Fibroblast of skin of left quadriceps (primary cell): ENCODE measurements at places on chromosomes 7 and 10.

DNA sequence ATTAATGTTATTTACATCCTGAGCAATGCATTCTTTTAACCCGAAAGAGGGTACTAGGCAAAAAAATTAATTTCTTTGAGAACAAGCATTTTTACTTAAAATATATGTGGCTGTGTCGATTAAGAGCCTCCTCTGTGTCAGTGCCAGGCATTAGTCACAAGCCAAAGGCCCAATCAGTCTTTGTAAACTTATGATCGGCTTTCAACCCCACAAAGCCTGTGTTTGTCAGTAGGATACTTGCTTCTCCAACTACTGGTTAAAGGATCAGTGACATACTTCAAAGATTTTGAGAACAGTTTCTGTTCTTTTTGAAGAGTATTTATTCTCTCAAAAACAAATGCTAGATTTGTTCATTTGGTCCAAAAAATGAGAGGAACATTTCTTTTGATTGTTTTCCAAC lies 159.3 kb downstream of the NRCAM start:
- DNase-seq: no peak

- DNase-seq: no peak
These were observed 151.5 kb upstream of the AOAH start for GRCh38 chr7:36875794-36876193.

- DNase-seq: no peak
These were observed 591.1 kb downstream of the TNS3 start for GRCh38 chr7:46990761-46991160.

DNA sequence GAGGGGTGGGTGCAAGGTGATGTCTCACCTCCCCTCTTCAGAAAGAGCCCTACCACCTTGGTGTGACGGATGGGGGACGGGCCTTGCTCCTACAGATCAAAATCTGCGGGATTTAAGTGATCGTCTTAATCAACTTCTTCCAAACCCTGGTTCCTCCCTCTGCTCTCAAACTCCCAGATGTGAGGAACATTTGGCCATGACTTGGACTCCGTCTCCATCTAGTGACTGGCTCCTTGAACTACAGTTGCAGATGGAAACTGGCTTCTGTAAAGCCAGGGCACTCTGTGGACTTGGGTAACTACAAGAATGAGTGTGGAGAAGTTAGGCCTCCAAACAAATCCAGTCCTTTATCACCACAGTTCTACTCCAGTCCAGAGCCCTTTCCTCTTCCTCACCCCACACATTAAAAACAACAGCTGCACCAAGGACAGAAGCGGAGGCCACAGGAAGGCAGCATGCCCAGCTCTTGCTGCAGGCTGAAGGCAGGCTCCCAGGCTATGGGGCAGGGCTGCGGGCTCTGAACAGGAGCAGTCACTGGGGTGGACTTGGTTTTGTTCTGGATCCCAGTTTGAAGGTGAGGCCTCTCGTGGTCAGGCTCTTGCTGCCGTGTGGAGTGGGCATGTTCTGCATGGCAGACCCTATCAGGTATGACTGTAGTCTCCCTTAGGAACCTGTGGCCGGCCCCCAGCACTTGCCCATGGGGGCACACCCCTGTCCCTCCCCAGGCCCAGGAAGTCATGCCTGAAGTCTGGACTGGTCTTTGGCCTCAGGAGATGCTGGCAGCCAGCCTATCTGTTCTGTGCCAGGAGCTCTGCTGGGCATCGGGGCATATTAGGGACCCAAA lies 79.4 kb downstream of the VWC2 start:
- peak; percentile 13 for DNase-seq

- no peak for DNase-seq
These were observed 14.0 kb upstream of the SRI start for GRCh38 chr7:88233828-88234227.

DNA sequence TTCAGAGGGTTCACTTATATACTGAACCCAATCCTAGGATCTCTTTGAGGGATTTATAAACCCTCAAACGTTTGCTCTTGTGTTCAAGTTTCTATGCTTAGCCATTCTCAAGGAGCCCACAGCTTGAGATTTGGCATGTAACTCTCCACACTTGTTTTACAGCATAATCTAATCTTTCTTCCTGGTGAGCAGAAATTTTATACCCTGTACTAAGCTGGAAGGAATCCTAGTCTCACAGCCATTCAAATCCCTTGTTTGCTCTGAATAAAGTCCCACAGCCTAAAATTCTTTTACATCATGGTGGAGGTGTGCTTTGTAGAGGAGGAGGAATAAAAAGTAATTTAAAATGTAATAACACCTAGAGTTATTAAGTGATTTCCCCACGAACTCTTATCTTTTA lies 5.3 kb upstream of the AGR2 start:
- no peak for DNase-seq

- DNase-seq: no peak
These were observed 30.6 kb downstream of the TSPAN14 start for GRCh38 chr10:80484676-80485075.

DNA sequence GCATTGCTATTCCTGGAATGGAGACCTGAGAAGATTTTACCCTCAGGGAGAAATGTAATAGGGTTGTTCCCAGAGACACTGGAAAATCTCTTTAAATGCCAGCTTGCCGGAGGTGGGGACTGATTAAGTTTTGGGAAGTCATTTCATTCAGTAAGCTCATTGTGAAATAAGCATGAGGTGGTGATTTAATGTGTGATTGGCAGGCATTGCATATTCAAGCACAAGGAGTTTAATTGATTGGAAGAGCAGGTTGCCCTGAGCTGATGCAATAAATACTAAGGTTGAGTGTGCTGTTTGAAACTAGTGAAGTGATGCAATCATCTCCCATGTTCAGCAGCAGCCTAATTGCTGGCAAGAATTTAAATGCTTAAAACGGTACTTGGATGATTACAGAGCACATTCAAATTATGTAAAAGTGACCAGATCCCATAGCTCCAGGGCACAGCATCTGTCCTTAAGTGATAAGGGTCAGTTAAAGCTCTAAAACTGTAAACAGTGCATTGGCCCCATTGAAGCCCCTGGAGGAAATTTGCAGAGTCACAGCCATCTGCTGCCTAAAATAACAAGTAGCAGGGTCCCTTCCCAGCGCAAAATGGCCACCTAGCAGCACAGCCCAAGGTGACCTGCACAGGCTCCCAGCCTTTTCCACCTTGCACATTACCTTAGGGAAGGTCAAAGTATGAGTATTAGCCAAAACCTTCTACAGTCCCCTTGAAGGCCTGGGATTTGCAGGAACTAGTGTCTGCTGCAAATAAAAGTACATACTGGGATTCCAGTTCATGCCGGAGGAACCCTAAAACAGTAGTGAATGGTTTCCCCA lies 92.1 kb downstream of the CCDC71L start:
- peak; percentile 84 for DNase-seq

DNA sequence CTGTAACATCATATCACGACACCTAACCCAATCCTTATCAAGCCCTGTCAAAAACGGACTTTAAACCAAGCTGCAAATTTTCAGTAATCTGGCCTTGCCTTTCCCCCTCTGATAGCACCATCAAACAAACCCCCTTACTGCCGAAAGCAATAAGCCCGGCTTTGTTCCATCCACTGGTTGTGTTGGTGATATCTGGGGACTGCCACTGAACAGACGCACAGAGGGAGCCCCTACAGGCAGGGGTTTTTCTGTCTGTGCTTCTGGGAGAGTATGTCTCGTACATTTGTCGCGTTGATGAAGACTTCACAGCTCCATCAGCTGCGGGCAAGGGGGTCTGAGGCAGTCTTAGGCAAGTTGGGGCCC lies 550 bp upstream of the PLAU start:
- DNase-seq: no peak

- no peak for DNase-seq
These were observed 6.4 kb upstream of the JAZF1 start for GRCh38 chr7:28187012-28187411.

DNA sequence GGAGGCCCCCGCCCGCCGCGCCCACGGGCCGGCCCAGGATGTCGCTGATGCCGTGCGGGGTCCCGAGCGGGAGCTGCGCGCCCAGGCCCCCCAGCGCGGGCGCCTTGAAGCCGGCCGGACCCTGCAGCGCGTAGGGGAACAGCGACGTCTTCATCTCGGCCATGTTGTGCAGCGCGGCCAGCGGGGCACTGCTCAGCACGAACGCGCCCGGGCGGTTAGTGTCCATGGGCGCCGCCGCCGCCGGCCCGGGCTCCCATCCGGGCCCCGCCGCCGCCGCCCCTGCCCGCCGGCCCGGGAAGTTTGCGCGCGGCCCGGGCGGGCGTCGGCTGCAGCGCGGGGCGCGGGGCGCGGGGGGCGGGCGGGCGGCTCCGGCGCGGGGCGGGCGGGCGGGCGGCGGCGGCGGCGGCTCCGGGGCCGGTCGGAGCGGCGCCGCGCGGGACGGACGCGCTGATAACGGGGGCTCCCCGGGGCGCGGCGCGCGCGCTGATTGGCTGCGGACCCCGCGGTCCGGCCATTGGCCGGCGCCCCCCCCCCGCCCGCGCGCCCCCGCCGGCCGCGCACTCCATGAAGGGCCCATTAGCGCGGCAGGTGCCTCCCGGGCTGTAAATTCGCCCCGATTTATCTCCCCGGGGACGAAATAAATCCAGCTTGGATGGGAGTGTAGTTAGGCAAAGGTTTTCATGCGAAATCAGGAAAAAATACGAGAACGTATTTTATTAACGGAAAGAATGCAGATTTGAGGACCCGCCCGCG lies at the start of gene NKX6-2:
NKX6-2 (minus strand) TSS at position 425 of the 753 bp plus-strand sequence; CDS start at position 226, 199 bp downstream.
- no peak for DNase-seq

DNA sequence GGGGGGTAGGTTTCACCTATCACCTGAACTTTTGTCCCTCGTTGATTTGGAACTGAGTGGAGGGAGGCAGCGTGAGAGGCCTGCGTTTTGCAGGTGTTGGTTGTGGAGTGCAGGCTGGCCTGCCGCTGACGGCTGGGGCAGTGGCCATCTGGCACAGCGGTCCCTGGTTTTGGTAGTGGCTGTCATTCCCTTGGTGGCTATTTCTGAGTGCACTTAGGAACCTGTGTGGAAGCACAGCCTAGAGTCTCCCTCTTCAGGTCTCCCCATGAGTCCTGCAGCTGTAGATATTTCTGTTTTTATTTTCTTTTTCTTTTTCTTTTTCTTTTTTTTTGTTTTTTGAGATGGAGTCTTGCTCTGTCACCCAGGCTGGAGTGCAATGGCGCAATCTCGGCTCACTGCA lies 129.2 kb downstream of the CUL2 start:
- DNase-seq: no peak

DNA sequence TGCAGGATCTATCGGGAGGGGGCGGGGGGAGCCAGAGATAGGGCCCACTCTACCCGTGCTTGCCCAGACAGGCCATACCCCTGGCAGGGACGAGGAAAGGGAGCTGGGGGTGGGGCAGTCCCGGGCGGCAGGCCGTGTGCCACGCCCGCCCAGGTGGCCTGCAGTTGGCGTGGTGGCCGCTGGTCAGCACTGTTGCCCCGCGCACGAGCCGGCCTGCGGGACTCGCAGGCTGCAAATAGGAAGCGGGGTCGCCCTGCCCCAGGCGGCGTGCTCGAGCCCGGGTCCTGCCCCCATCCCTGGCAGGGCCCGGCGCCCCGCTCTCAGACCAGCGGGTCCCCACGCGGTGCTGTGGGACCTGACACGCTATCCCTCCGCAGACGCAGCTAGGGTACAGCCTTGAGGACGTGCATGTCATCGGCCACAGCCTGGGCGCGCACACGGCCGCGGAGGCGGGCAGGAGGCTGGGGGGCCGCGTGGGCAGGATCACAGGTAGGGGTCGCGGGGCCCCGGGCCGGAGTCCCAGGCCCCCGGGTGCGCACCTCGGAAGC lies 6.7 kb downstream of the PNLIPRP2 start:
- no peak for DNase-seq

- DNase-seq: no peak
These were observed 48.3 kb downstream of the PDGFA start for GRCh38 chr7:471191-471865.

DNA sequence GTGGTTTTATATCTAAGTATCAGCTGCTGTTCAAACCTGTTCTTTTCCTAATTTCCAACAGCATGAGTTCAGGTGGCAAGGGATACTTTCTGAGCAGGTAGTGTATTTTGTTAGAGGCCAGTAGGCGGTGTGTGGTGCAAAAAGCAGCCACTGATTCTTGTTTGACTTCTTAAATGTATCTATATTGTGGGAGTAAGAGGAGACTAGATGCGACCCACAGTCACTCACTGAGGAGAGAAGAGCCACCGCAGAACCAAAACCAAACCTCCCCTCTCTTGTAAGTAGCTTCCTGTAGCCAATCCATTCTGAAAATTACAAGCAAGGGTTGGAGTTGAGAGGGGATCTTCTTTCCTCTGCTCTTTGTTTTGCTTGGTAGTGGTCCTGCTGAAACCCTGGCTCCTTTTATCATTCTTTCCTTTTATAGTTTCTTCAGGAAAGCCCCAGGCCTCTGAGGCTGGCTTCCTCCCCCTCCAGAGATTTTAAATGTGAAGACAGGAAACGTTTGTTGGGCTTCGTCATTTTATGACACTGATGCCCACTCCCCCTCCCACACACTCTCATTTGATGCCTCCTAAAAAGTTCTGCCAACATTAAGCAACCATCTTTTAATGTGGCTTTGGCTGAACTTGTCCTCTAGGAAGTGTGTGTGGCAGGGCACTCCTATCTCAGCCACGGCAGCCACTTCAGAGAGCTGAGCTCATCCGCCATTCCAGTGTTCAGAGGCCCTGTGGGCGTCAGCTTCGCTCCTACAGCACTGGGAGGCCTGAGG lies 566.0 kb downstream of the SUGCT start:
- DNase-seq: no peak

DNA sequence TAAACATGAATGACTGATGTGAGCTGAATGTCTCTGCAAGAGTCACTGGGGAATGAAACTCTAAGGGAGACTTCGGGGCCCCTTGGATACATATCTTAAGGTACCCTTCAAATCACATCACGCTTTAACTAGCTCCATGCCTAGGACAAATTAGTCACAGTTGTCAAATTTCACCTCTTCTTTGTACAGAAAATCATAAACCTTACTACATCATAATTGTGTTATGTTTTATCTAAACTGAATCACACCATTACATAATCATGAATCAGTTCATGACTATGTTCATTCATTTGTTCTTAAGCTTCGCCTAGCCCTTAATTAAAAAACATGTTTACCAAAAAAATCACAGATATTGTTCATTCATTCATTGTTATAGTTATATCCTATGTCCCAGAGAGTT lies 2.1 kb upstream of the SLC13A1 start:
- no peak for DNase-seq

DNA sequence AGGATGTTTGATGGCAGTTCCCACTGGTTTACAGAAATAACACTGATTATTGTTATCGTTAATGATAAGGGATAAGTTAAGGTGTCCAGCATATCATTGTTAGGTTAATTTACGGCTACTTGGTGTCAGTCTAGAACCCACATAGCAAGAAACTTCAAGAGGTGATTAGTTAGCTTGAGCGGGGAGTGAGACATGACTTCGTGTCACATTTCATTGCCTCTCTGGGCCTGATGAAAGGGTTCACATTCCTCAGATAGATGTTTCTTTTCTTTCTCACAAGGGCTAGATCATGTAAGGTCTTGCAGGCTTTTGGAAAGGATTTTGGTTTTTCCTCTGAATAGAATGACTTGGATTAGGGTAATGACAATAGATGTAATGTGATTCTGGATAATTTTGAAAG lies 26.7 kb downstream of the WAC start:
- DNase-seq: no peak
